ENCODE measurements at places on chromosomes 2 and 18.

DNA sequence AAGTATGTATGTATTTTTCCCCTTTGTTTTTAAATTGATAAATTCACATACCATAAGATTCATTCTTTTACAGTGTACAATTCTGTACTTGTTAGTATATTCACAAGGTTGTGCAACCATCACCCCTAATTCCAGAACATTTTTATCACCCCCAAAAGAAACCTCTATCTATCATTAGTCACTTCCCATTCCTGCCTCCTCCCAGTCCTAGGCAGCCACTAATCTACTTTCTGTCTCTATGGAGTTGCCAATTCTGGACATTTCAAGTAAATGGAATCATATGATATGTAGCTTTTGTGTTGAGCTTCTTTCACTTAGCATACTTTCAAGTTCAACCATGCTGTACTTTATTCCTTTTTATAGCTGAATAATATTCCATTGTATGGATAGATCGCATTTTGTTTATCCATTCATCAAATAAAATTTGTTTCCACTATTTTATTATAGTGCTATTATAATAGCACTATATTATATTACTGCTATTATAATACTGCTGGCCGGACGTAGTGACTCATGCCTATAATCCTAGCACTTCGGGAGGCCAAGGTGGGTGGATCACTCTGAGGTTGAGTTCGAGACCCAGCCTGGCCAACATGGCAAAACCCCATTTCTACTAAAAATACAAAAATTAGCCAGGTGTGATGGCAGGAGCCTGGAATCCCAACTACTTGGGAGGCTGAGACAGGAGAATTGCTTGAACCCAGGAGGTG lies 10.9 kb downstream of the STARD7 start:
- DNase-seq = no peak

DNA sequence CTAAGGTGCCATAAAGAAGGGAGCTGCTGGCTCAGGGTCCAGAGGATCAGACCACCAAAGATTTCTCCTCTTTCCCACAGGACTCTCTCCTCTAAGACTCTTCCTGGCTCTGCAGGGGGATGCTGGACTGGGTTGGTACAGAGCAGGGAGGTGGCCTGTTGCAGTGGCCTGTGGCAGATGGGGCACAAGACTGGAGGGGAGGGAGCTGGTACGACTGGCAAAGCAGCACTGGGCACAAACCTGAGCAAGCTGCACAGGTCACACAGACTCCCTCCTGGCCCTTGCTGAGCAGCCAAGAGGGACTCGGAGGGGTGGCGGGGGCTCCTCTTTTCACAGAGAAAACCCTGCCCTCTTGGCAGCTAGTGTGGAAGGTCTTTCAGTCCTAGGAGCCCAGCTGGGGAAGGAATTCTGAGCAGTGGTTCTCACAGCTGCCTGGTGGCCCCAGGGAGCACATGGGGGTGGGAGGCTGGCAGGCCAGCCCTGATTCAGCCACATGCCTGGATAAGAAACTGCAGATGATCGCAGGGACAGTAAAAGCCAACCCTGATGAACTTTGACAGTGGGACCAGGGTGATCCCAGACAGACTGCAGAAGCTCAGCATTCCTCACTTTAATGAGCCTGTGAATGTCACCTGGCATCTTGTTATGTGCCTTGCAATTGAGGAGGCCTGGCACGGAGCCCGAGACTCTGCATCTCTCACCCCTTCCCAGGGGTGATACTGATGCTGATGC lies 32.5 kb upstream of the ACAA2 start:
- peak; percentile 8 for DNase-seq

GRCh38 chr2:134320930-134321329 lies 67.1 kb downstream of the MGAT5 start:
- no peak for DNase-seq

- DNase-seq = no peak
Measured at GRCh38 chr18:57970356-57971095, 73.5 kb upstream of the NEDD4L start.

GRCh38 chr18:2654928-2655177 lies 673 bp upstream of the SMCHD1 start:
- DNase-seq = no peak

- DNase-seq = no peak
Measured at GRCh38 chr2:223820549-223820948, 16.8 kb downstream of the AP1S3 start.

GRCh38 chr18:78906066-78906465 lies 73.6 kb upstream of the SALL3 start:
- no peak for DNase-seq

DNA sequence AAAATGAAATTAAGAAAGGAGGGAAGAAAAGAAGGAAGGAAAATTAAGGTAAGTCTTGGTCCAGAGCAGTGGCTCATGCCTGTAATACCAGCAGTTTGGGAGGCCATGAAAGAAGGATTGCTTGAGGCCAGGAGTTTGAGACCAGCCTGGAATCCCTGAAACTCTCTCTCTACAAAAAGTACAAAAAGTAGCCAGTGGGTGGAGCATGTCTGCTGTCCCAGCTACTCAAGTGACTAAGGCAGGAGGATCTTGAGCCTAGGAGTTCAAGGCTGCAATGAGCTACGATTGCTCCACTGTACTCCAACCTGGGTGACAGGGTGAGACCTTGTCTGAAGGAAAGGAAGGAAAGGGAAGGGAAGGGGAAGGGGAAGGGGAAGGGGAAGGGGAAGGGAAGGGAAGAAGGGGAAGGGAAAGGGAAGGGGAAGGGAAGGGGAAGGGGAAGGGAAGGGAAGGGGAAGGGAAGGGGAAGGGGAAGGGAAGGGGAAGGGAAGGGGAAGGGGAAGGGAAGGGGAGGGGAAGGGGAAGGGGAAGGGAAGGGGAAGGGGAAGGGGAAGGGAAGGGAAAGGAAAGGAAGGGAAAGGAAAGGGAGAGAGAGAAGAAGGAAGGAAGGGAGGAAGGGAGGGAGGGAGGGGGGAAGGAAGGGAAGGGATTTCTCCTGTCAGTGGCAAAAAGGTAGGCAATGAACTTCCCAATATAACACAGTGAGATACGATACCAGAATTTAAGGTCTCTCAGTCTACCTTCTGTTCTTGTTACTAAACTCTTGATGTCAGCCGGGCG lies 412.8 kb downstream of the CMPK2 start:
- peak; percentile 11 for DNase-seq

GRCh38 chr2:10406491-10407188 lies 41.5 kb downstream of the ODC1 start:
- DNase-seq = no peak

DNA sequence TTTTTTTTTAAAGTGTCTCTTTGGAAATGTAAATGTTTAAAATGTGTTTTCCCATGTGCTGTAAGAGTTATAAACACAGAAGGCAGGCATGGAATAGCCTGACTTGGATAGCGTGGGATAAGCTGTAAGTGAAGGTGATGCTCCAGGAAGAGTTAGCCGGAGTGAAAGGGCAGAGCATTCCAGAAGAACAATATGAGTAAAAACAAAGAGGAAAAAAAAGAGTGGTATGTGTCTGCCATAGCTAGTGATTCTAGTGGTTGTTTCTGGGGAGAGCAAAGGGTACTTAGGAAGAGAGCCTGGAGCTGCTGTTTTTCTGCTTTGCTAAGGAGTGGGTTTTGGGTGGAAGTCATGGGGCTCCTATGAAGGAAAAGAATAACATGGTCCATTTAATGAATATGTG lies 126.9 kb upstream of the DLGAP1 start:
- DNase-seq = no peak

- DNase-seq = no peak
Measured at GRCh38 chr2:128497461-128497860, 178.8 kb upstream of the HS6ST1 start.

All from fibroblast of skin of back (primary cell).